ENCODE measurements at places on chromosomes 7 and 10.

DNA sequence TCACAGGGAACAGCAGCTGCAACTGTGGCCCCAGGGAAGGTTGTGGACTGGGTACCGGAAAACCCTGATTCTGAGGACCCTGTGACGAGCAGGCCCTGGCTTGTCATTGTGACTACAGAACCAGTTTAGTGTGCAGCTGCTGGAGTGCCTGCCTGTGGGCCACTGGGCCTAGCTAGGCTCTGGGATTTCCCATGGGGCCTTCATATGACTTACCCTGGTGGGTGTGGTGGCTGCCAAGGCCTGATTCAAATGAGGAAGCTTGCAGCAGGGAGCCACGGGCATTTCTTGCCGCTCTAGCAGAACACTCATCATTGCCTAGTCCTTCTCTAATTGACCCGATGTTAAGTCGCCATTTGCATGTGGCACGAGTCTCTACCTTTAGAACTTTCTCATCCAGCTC, 14.7 kb upstream of the CAMK2G start:
- no peak for DNase-seq

DNA sequence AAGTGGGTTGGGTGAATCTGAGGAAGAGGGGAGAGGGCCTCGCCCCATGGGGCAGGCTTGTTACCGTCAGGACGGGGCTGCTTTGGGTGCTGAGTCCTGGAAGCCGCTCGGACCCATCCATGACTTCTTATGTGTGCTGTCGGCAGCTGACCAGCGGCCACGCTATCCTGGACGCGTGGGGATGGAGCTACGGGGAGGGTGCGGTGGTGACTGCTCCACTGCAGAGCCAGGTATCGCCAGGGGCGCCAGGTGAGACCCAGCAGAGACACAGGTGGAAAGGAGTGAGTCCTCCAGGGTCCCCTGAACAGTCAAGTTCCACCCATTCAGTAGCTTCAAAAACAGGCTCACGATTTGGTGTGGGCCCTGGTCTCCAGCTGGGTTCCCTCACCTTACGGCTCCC, 10.6 kb upstream of the FAM20C start:
- no peak for DNase-seq

GRCh38 chr10:60564475-60564874, 174.8 kb upstream of the ANK3 start:
- no peak for DNase-seq

- DNase-seq, result no peak
Observed at GRCh38 chr7:111266613-111267012, 175.7 kb downstream of the LRRN3 start.

DNA sequence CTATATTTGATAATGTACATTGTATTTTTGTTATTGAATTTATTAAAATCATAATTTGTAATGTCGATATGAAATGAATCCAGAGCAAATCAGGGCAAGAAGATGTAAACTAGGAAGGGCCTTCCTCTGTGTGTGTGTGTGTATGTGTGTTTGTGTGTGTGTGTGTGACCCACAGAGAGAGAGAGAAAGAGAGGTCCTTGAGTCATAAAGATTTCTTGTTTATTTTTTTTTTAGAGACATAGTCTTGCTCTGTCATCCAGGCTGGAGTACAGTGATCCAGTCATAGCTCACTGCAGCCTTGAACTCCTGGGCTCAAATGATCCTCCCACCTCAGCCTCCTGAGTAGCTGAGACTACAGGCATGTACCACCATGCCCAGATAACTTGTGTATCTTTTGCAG, 50.7 kb downstream of the INPP5F start:
- no peak for DNase-seq

- DNase-seq, result peak; percentile 38
Observed at GRCh38 chr10:102230861-102231356, 4.8 kb downstream of the ELOVL3 start.

- no peak for DNase-seq
Observed at GRCh38 chr7:46534664-46535588, 613.9 kb upstream of the IGFBP3 start.

- no peak for DNase-seq
Observed at GRCh38 chr7:117979954-117980497, 106.8 kb upstream of the CTTNBP2 start.

- DNase-seq, result no peak
Observed at GRCh38 chr10:110081911-110082310, 74.1 kb downstream of the ADD3 start.

GRCh38 chr10:120824881-120825309, 26.3 kb upstream of the WDR11 start:
- DNase-seq, result no peak

DNA sequence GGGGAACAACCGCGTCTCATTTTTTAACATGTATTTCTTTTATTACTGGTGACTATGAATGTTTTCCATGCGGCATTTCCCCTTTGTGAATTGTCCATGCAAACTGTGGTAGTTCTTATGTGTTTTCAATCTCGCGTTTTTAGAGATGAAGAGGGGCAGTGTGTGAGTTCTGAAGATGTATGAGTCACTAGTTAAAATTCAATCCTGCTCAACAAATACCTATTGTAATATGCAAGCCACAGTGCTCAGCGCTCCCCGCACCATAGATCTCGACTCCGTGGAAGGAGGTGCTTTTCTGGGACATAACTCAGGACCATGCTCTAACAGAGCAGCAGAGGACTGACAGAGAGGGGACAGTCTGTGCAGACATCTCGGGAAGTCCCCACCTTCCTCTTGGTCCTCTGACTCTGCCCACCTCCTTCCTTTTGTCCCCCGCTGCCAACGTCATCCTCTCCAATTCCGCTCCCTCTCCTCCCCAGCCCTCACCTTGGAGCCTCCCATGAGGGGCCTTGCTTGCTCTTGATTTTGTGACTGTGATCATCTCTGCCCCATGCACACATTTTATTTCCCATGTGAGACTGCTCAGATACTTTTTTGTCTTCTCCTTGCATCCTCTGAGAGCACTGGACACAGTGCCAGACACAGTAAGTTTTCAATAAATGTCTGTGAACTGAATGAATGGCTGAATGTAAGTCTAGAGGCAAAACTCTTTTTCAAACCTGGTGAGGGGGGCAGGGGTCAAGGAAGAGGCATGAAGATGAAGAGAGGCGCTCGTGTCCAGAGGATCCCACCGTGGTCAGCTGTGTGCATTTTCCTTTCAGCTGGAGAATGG, 42.7 kb upstream of the PLEKHA1 start:
- DNase-seq, result no peak

GRCh38 chr10:114638821-114639625, 19.1 kb downstream of the ABLIM1 start:
- no peak for DNase-seq

DNA sequence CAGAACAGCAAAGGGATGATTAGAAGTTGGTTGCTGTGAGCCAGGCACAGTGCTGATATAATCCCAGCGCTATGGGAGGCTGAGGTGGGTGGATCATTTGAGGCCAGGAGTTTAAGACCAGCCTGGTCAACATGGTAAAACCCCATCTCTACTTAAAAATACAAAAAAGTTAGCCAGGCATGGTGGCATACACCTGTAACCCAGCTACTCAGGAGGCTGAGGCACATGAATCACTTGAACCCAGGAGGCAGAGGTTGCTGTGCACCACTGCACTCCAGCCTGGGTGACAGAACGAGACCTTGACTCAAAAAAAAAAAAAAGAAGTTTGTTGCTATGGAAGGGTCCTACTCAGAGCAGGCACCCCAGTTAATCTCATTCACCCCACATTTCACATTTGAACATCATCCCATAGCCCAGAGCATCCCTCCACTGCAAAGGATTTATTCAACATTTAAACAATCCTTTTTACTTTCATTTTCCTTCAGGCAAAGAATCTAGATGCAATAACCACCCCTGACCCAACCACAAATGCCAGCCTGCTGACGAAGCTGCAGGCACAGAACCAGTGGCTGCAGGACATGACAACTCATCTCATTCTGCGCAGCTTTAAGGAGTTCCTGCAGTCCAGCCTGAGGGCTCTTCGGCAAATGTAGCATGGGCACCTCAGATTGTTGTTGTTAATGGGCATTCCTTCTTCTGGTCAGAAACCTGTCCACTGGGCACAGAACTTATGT, 4.1 kb downstream of the IL6 start:
- DNase-seq, result no peak

- DNase-seq, result no peak
Observed at GRCh38 chr10:127310430-127310829, 114.0 kb upstream of the INSYN2A start.

- no peak for DNase-seq
Observed at GRCh38 chr10:95447685-95448084, 113.5 kb downstream of the SORBS1 start.

- DNase-seq, result no peak
Observed at GRCh38 chr10:91210014-91210413, 10.4 kb upstream of the PCGF5 start.

DNA sequence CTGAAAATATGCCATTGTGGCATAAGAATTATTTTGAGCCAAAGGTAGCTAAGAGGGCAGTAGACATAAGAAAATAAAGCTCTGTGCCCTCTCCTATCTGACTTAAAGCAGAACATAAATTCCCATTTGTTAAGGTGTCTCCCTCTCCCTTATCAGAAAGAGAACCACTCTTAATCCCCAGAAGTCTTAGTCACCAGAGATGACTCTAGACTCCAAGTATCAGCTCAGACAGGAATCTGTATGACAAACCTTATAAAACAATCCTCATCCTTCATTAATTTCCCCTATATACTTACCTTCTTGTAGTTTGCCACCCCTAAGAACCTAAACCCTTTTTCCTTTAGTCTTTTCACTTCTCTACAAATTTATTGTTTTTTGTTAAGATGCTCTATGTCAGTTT, 21.8 kb upstream of the PIP4K2A start:
- DNase-seq, result no peak

GRCh38 chr7:113664867-113665266, 253.9 kb downstream of the PPP1R3A start:
- DNase-seq, result no peak

DNA sequence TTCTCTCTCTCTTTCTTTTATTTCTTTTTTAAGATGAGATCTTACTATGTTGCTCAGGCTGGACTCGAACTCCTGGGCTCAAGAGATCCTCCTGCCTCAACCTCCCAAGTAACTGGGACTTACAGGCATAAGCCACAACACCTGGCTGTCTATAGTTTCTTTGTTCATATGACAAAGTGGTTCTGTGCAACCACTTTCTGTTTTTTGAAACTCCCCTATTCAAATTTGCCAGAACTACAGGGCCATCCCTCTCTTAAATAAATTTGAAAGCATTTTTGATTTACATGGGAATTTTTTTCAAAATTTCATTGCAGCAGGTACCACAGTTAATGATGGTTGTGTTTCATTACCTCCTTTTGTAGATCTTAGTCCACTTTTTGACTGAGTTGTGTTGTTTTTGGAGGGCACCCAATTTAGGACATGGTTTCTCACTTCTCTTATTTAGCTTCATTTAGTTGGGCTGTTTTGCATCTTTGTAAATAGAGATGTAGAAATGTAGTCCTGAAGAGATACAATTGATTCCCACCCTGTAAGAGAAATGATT, 119.2 kb downstream of the LRRC4 start:
- no peak for DNase-seq

- DNase-seq, result peak; percentile 37
Observed at GRCh38 chr10:46239247-46239646, 47.5 kb upstream of the ANTXRL start.

DNA sequence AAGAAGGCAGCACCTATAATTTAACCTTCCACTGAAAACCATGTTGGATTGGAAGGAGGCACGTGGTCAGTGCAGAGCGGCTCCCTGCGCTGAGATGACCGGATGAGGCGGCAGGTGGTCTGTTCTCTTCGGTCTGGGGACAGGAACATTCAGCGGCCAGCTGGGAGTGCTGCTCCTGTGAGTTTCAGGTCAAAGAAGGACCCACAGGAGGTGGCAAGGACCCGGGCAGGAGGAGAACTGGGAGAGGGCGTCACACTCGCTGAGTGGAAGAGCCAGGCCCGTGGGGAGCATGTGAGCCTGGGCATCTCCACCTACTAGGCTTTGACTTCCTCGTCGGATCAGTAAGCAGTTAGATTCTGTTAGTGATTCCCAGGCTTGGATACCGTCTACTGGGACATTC, 113.4 kb upstream of the SHH start:
- DNase-seq, result no peak

GRCh38 chr7:98209166-98209920, 1.9 kb upstream of the BHLHA15 start:
- DNase-seq, result no peak

GRCh38 chr7:139476891-139477290, 6.6 kb downstream of the KLRG2 start:
- no peak for DNase-seq

DNA sequence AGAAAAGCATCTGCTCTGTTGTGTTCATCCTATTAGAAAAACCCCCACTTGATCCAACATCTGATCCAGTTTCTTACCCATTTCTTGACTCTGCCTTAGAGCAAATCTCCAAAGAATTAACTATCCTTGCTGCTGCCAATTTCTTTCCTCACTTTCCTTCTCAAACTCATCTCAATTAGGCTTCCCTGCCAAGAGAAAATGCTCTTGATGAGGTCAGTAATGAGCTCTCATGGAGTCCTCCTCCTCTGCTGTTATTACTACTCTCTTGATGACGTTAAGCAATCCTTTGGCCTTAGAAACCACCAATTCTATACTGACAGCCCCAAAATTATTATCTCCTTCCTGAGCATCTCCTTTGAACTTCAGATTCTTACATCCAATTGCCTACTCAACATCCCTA, 162.0 kb upstream of the FAM13C start:
- no peak for DNase-seq

- DNase-seq, result no peak
Observed at GRCh38 chr7:131674131-131674530, 117.7 kb upstream of the PODXL start.

DNA sequence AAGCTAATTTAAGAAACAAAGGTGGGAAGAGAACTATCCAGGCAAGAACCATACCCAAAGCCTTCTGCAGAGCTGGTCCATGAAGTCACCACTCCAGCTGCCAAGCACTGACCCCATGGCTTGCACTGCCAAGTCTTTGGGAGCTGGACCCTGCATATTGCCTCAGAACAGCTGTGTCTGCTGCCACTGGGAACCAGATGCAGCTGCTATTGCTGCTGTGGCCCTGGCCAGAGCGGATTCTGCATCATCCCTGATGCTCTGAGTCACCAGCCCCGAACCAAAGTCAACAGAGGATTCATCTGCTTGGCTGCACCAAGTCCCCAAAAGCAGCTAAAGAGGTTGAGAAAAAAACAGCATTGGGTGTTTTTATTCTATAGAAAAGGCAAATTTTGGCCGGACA, 39.2 kb upstream of the GSAP start:
- DNase-seq, result no peak
